ENCODE measurements at places on chromosomes 1 and 21.

- H3K27me3 ChIP-seq: no peaks in the 10 kb centered on the region
- H3K4me3 ChIP-seq: no peak overlapping the region
- H3K36me3 ChIP-seq: no peaks in the 10 kb centered on the region
Observed at GRCh38 chr1:89667691-89668090, 34.8 kb downstream of the LRRC8C start.

- no peak overlapping the region for H3K27ac ChIP-seq
- H3K36me3 ChIP-seq: no peaks in the 10 kb centered on the region
- no peaks in the 10 kb centered on the region for H3K27me3 ChIP-seq
- peaks cover 20% of the 10 kb centered on the region for H3K4me1 ChIP-seq
- no peak for DNase-seq
Observed at GRCh38 chr1:198467907-198468306, 72.6 kb downstream of the ATP6V1G3 start.

DNA sequence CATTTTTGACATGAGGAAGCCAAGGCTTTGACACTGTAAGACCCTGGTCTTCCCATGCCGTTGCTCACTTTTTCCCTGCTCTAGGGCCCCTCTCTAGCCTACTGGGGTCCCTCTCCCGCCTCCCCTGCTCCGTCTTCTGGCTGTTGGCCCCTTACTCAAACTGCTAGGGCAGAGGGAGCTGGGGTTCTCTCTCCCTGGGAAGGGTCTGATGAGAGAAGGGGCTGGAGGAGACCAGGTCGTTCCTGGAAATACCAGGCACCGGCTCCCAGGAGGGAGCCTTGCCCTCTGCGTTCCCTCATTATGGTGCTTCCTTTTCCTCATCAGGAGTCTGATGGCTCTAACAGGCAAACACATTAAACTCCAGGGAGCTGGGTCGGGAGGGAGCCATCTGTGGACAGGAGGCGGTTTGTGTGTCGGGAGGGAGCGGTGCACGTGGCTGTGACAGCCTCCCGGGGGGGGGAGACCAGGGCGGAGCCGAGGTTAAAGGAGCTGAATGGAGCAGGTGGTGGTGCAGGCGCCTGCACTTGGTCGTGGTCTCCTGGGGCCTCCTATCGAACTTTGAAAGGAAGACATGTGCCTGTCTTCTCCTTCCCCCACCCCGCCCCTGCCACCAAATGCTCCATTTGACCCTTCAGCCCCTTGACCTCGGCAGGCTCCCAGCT, 35.4 kb upstream of the LHX4 start:
- H3K4me1 ChIP-seq: no peaks in the 10 kb centered on the region
- H3K27me3 ChIP-seq: no peaks in the 10 kb centered on the region
- H3K4me3 ChIP-seq: no peak overlapping the region
- H3K27ac ChIP-seq: no peak overlapping the region
- peaks cover 19% of the 10 kb centered on the region for H3K36me3 ChIP-seq

DNA sequence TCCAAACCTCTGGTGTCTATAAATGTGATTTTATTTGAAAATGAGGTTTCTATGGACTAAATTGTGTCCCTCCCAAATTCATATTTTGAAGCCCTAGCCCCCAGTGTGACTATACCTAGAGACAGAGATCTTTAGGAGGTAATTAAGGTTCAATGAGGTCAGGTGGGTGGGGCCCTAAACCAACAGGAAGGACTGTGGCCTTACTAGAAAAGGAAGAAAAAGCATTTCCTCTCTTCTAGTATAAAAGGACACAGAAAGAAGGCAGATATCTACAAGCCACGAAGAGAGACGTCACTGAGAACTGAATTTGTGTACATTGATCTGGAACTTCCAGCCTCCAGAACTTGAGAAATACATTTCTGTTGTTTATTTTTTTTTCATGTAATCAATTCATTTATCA, 123.1 kb upstream of the RUNX1 start:
- no peak for DNase-seq
- no peaks in the 10 kb centered on the region for H3K36me3 ChIP-seq
- H3K4me3 ChIP-seq: no peak overlapping the region
- peaks cover 3% of the 10 kb centered on the region for H3K4me1 ChIP-seq

GRCh38 chr1:181318022-181318857, 165.1 kb upstream of the CACNA1E start:
- peak; percentile 3 for DNase-seq
- no peaks in the 10 kb centered on the region for H3K36me3 ChIP-seq
- peaks cover 65% of the 10 kb centered on the region for H3K27me3 ChIP-seq
- H3K27ac ChIP-seq: no peak overlapping the region
- peaks cover 3% of the 10 kb centered on the region for H3K4me1 ChIP-seq
- no peak overlapping the region for H3K4me3 ChIP-seq

DNA sequence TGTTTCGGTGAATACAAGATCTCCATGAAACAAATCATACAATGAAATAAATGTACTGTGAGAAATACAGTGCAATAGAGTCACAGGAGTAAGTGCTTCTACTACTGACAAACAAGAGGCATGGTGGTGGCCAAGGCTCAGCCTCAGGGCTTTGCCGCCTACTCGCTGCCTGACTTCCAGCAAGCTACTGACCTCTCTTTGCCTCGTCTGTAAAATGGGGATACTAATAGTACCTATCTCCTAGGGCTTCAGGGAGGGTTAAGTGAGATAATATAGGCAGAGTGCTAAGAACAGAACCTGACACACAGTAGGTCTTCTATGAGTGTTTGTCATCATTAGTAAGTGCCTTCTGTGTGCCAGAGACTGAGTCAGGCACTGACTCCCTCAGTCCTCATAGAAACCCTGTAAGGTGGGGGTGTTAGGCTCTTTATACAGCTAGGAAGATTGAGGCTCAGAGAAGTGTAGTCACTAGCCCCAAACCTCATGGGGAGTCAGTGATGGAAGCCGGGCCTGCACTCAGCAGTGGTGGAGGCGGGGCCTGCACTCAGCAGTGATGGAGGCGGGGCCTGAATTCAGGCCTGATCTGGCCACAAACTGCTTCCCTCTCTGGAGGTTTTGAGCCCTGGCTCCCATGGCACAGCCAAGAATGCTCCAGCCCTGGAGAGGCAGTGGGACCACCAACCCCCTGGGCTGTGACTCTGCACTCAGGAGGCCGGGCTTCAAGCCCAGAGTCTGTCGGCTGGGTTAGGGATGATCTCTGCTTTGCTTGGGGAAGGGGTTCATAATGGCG, 6.8 kb downstream of the BSND start:
- H3K4me3 ChIP-seq: no peak overlapping the region
- DNase-seq: no peak
- no peaks in the 10 kb centered on the region for H3K4me1 ChIP-seq
